HCEC 1CT (cell line): ENCODE measurements at places on chromosomes 12 and 14.
A peak's percentile ranks its signal among the peaks of the same experiment; 100 is the strongest.

- no peak for DNase-seq
These were observed 38.0 kb downstream of the FOXN3 start for GRCh38 chr14:89379006-89379405.

- DNase-seq = no peak
These were observed 120.9 kb upstream of the LMO3 start for GRCh38 chr12:16726879-16727278.

DNA sequence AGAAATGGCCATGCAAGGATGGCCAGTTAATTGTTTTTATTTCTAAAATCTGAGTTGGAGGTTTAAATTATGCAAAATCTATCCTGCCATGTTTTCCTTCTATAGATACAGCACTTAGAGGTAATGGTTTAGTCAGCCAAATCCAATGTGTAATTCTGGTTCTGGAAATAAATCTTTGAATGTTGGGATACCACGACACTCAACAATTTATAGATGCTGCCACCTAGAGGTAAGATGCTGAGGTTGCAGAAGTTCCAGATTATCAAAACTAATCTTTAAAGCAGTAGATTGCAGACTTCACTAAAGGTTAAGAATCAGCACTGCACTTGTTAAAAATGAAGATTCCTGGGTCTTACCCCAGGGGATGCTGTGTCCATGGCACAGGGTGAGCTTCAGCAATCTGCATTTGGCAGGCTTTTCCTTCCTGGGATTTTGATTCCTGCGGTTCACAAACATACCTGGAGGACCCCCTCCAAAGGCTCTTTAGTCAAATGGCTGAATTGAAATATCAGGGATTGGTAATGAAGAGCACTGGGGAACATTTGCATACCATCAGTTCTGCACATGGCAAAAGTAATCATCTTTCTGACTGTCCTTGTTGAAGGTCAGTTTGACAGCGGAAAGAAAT, 53.4 kb upstream of the ANO4 start:
- peak; percentile 43 for DNase-seq

- no peak for DNase-seq
These were observed 95.1 kb upstream of the NRXN3 start for GRCh38 chr14:78075033-78075432.

- DNase-seq = no peak
These were observed 69.6 kb downstream of the GSC start for GRCh38 chr14:94700336-94700735.

GRCh38 chr14:73307261-73307660, 70.0 kb downstream of the PAPLN start:
- DNase-seq = no peak

DNA sequence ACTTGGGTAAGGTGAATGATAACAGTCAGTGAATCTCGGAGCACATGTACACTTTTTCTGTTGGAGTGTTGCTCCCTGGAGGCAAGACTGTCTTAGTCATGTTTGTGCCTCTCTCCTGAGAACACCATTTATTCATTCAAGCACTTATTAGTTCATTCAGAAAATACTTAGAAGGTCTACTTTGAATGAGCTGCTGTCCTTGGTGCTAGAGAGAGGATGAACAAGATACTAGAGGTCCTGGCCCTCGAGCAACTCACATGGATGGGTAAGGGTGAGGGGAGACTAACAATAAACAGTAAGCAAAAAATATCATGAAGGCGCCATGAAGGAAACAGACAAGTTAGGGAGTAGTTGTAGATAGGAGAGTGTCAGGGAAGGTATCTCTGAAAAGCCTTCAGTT, 17.1 kb upstream of the SAMD4A start:
- DNase-seq = no peak

DNA sequence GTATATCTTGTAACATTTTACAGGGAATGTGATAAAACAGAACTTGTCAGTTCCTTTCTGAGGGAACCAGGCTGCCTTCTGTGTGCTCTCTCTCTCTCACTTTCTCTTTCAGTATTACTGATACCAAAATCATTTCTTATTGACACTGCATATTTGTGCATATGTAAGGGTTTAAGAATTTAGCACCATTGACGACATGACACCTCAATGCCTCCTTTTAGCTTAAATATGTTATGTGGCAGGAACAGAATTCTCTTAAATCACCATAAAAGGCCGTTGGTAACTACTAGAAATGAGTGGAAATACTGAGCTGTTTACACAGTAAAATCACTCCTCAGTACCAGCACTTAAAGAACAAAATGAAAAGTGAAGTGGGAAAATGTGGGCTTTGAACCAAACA, 457.7 kb upstream of the SYT1 start:
- peak; percentile 42 for DNase-seq

DNA sequence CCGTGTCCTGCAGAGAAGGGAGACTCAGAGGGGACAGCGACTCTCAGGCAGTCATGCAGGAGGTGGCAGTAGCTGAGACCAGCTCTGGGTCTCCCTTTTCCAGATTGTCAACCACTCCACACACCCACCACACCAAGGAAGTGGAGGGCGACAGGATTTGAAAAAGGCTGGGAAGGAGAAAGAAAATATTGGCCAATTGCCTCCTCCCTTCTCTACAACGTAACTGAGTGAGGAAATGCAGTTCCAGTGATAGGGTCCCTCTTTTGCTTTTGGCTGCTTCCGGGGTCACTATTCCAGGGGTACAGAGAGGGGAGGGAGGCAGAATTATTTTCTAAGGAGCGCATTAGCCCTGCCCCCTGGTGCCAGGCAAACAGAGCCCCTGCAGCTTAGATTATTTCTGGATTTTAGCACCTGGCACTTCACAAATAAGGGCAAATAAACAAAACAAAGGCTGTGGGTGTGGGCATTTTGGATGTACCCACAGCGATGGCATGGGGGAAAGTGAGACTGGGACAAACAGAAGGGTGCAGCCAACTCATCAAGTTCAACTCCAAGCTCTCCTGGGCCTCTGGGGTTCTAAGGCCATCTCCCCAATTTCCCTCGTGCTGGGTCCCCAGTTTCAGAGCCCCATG, 20.4 kb downstream of the ASB2 start:
- DNase-seq = no peak

GRCh38 chr14:24481622-24482324, 26.3 kb downstream of the CMA1 start:
- DNase-seq = peak; percentile 43

GRCh38 chr12:95516757-95517156, 34.5 kb downstream of the USP44 start:
- no peak for DNase-seq

GRCh38 chr14:94816113-94816512, 46.2 kb upstream of the GSC start:
- DNase-seq = no peak

DNA sequence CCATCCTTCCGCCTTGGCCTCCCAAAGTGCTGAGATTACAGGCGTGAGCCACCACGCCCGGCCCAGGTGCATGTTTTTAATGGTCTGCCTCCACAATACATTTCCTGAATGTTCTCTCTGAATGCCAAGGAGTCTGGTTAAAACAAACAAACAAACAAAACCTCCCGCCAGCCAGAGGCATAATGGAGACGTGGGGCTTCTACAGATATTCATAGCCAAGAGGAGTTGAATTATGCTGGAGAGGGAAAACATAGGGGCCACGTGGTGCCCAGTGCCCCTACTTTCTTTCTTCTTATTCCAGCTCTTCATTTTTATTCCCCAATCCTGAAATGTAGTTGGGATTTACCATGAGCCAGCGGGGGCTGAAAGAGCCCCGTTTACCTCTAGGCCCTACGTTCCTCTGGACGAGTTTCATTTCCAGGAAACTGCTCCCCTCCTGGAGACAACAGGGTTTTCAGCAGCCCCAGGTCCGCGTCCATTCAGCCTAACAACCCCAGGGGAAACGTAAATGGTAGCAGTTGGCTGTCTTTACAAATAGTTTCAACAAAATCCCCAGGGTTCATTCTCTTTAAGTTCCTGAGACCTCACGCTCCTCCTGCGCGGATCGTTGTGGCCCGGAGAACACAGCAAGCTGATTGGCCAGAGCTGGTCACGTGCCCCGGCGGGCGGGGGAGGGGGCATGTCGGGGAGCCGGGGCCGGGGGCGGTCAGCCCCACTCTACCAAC, 108.5 kb upstream of the ESRRB start:
- DNase-seq = peak; percentile 48

- DNase-seq = no peak
These were observed 668.1 kb downstream of the MED13L start for GRCh38 chr12:115609347-115609746.

DNA sequence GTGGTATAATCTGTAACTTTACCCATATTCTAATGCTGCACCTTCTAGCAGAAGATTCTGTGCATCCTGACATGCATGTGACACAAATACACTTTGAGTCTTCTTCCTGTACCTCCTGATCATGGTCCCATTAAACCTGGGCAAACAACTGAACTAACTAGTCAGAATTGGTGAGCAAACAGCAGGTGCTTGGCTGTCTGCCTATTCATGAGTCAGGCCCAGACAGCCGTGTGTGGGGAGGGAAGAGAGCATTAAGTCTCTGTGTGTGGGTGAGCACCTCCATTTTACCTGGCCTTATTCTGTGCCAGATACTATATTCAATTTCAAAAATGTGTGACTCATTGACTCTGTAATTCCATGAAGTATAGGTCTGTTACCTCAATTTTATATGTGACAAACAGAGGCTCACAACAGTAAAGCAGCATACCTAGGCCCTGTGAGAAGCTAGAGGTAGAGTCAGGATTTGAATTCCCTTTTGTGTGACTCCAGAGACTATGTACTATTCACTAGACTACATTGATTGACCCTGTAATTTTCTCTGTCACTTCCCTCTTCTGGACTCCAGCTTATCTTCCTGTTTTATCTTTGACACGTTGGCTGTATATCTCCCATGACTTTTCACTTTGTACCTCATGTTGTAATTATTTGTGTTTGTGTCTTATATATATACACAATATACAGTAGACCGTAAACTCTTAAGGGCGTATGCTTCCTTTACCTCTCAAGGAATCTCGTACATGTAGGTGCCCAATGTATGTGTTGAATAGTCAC, 32.2 kb downstream of the SUSD6 start:
- DNase-seq = peak; percentile 45

GRCh38 chr14:36293824-36294223, 26.6 kb downstream of the MBIP start:
- peak; percentile 57 for DNase-seq

GRCh38 chr14:92694807-92695206, 53.6 kb downstream of the LGMN start:
- DNase-seq = no peak

- DNase-seq = no peak
These were observed 104.4 kb upstream of the DIO2 start for GRCh38 chr14:80315681-80316080.

DNA sequence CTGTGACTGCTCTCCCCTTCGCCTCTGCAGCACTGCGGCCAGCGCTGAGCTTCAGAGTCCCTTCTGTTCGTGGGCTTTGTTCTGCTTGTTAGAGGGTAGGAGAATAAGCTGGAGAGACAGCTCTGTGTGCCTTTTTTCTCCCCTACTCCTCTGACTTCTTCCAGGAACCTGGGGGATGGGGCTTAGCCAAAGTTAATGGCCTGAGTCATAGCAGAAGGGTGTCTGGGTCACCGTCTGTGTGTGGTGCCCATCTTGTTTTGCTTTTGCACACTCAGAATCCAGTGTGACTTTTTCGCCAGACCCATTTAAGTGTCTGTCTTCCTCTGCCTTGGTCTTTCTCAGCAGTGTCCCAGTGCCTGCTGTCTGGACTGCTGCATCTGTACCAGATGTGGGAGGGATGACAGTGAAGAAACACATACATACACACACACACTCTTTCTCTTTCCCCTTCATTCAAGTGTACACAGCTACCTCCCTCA, 3.0 kb downstream of the KIF5A start:
- DNase-seq = peak; percentile 12

DNA sequence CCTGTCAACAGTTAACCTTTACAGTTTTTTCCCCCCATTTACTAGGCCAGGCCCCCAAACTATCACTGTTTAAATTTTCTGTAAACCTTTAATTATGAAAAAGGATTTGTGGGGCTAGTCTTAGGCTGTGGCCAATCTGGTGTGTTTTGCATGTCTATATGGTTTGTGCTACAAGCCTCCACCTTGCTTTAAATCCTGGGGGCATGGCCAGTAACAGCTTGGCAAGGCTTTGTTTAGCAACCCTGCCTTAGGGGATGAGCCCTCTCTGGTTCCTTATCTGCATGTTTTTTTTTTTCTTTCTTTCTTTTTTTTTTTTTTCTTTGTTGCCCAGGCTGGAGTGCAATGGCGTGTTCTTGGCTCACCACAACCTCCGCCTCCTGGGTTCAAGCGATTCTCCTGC, 102.7 kb downstream of the KCNMB4 start:
- DNase-seq = no peak

- DNase-seq = no peak
These were observed 18.9 kb downstream of the ABCB9 start for GRCh38 chr12:122947352-122947792.

DNA sequence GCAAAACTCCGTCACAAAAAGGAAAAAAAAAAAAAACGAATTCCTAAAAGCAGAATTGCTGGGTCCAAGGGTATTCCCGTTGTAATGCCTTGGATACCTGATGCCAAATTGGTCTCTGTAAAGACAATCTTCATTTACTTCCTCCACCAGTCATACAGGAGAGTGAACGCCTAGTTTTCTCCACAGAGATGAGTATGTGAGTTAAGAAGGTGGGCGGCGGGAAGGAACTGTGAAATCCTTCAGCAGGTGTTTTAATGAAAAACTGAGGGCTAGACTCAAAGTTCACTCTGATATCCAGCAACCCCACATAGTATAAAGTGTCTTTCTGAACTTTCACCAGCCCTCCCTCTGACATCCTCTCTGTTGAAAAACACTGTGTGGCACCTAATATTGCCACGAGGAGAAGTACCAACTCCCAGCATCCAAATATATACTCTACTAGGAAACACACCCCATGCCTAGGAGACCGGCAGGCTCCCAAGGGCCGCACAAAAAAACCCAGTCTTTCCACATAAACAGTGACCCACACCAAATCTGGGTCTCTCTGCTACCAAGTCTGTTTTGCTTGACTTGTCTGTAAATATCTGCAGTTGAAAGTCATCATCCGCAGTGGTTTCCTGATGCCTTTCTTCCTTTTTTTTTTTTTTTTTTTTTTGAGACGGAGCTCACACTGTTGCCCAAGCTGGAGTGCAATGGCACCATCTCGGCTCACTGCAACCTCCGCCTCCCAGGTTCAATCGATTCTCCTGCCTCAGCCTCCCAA, 30.3 kb upstream of the FOXN3 start:
- DNase-seq = no peak

DNA sequence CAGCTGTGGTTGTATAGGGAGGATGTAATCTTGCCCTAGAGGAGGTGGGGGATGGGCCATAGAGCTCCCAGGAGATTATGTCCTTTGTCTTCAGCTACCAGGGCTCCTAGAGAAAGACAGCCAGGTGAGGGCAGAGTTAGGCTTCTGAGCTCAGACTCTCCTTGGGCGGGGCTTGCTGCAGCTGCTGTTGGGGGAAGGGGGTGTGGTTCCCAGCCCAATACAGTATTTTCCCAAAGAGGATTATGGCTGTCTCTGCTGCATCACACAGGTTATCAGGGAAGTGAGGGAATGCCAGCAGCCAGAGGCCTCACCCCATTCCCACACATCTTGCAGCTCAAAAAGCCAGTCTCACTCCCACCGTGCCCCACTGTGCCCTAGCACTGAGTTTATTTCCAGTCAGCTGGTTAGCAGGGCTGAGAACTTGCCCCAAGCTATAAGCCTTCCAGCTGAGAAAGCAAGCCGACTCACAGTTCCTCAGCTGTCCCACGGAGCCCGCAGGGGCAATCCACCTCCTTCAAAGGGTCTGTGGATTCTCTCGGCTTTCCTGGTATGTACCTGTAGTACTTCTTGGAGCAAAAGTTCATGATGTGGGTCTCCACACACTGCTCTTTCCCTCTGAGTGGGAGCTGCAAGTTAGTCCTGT, 217.3 kb upstream of the CPNE8 start:
- DNase-seq = no peak

- DNase-seq = no peak
These were observed 1.7 kb downstream of the FITM1 start for GRCh38 chr14:24132061-24132685.

GRCh38 chr14:44981198-44981597, 19.2 kb downstream of the TOGARAM1 start:
- no peak for DNase-seq
